Cerebellar nuclear complex (tissue), 1 donor: ENCODE measurements at places on chromosomes 4 and X.

DNA sequence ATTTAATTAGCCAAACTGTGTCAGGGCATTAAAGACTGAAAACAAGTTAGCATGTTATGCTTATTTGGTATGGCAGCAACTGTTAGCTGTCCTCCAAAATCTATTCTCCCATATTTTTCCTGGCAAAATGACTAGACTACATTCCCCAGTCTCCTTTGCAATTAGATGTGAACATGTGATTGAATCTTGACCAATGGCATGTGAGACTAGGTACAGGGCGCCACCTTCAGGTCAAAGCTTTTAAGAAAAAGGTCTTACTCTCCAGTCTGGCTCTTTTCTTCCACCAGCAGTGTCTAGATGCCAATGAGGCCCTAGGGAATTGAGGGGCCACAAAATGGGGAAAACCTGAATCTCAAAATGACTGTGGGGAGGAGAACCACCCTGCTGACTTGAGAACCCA, 408.2 kb downstream of the SMARCA1 start:
- no peak for DNase-seq

DNA sequence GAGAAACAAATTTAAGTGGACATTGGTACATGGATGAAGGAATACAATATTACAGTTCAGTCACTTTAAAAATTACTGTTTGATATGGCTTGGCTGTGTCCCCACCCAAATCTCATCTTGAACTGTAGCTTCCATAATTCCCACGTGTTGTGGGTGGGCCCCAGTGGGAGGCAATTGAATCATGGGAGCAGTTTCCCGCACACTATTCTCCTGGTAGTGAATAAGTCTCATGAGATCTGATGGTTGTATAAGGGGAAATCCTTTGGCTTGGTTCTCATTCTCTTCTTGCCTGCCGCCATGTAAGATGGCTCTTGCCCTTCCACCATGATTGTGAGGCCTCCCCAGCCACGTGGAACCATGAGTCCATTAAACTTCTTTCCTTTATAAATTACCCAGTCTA, 804.2 kb upstream of the FRG1 start:
- DNase-seq, result no peak

- DNase-seq, result no peak
These were observed 707.1 kb upstream of the SLIT2 start for GRCh38 chr4:19544446-19545125.

DNA sequence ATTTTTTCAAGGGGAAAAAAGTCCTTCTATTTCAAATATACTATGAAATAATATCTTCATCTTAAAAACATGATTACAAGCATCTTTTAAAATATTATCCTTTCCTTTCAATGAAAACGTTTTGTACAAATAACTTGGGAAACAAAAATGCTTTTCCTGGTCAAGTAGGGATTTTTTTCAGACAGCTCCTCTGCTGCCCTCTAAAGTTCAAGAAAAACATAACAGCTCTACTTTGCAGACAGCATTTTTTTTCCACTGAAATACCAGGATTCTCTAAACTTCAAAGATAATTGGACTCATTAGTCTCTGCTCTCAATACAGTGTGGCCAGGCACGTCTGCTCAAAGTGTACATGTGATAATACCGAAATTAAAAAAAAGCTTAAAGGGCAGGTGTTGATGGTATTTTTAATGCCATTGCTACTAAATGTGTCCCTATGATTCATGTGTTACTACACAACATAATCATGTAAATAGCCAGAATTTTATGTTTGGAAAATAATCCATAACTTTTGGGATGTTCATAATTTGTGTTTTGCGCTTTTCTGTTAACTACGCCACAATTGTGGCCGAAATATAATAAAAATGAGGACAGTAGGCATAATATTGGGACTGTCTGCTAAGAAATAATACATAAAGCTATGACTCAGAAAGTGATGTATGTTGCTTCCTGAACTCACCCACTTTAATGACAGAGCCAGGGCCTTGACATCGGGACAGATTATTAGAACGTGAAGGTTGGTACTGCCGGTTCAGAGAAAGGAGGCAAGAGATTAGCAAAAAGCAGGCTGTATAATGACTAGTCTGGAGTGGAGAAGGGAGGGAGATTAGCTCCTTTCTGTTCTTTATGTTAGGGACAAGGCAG, 478.9 kb downstream of the KCNIP4 start:
- DNase-seq, result peak; percentile 13

DNA sequence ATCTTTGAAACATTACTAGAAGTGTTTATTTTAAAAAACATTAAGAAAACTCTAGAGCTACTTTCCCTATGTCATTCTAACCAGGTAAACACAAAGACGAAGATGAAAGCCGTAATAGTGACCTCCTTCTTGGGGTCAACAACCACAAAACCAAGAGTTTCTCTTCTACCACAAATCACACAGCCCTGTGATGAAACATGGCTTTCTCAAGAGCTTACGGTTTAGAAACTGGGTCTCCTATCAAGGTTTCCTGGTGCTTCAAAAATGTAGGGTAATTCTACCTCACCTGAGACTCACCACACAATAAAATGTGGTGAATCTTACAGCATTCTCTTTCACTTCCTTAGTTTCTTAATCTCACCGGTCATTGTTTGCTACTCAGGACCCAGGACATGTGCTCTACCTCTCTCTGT, 50.9 kb downstream of the CORIN start:
- no peak for DNase-seq

DNA sequence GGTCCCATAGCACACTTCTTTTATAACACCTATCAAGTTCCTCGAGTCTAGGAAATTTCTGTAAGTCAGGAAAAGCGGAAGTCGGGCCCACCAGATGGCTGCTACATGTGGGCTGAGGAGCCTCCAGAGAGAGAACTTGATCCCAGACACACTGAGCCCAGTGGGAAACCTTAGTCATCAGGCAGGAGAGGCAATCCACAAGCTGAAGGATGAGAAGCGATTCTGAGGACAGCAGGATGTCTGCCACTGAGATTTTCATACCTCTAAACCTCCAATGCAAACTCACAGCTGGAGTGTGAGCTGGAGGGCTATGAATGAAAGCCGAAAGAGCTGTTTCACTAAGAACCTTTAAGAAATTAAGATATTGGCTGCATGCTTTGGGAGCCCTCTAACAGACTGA, 52.6 kb upstream of the PDHA1 start:
- no peak for DNase-seq

- DNase-seq, result no peak
These were observed 73.2 kb upstream of the STARD8 start for GRCh38 chrX:68574240-68574639.

GRCh38 chr4:106852426-106852825, 183.7 kb downstream of the DKK2 start:
- DNase-seq, result no peak

DNA sequence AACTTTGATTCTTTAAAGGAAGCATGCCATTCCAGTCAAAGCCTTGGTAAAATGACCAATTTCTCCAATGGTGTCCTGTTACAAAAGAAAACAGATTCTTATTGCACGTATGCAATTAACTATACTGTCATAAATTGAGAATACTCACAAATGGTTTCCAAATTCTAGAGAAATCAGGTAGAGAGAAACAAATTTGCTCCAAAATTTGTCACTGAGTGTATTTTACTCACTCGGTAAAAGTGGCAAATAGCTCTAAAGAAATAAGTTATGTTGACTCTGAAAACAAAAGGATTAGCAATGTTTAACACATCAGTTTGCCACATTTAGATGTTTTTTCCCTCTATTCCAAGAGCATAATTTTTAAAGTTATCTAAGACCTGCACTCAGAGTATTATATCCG, 133.1 kb downstream of the DMD start:
- no peak for DNase-seq

DNA sequence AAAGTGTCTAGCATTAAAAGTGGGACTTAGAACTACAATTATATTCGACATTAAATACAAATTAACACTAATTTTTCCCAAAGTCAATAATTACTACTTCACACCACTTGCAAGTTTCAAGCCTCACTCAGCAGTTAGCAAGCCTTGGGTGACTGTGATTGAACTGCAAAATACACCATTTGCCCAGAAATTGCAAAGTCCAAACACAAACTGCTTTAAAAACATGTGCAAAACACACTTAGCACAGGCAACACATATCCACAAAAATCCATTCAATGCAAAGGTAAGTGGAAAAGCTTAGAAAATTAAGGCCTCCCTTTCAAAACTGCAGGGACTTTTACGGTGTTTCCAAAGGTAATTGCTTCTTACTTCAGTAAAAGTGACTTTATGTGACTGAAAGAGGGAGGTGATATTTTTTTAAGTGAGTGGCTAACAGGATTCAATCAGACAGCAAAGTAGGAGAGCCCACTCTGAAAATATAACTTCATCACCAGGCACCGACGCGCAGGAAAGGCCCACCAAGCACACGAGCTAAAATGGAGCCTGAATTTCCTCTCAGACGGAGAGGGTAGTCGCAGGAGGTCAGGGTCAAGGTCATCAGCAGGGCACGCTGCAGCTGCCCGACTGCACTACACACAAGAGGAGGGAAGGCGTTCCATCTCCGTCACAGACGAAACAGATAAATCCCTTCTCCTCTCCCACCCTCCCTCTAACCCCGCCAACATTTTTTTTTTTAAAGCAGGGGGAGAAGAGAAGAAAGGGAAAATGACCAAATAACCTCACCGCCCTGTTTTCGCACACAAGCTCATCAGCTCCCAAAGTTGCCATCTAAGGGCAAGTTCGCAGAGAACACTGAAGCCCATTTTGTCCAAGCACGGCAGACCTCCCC, 3.1 kb downstream of the ZNF827 start:
- no peak for DNase-seq

DNA sequence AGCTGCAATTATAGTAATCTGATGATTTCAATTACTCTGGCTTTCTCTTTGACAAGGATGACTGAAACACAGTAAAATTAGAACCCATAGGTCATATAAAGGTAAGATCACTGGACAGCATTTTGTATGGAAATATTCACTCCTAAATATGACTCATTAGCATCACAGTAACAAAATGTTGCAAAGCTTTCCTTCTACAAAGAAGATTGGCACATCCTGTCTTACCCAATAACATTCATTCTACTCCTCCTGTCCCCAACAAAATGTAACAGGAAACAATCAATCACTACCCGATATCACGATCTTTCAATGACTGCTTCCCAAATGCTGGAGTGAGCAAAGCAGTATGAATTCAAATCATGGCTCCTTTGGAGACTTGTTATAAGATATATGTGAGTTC, 95.3 kb downstream of the FANCB start:
- no peak for DNase-seq

DNA sequence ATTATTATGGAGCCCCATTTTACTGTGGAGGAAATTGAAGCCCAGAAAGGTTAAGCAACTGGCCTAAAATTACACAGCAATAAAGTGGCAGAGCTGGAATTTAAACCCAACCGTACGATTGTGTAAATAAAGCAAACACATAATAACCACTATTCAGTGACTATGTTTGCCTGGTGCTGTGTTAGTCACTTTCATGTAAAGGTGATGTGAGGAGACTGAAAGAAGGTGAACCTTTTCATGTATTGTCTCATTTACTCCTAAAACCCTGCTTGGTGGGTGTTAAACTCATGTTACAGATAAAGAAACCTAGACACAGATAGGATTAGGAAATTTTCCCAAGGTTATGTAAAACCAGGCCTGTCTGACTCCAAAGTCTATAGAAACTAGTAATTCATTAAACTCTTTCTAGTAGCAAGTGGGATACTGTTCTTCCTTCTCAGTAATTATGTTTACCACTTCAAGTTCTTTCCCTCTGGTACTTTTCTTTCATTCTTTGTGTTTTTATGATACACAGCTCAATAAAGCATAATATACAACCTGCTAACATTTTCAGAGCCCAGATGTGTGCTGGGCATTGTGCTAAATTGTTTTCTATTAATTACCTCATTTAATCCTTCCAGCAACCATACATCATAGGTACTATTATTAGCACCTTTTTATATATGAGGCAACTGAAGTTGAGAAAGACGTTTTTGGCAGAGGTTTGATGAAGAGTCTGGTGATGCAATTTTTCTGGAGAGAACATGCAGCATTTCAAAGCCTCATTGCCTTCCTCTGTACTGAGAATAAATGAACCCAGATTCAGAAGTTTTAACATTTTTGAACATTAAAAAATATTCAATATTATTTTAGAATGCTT, 202.7 kb downstream of the SPRY1 start:
- no peak for DNase-seq

- no peak for DNase-seq
These were observed 123.6 kb upstream of the RBPJ start for GRCh38 chr4:26197018-26197779.

GRCh38 chrX:77167993-77168392, 279.2 kb upstream of the FGF16 start:
- no peak for DNase-seq

DNA sequence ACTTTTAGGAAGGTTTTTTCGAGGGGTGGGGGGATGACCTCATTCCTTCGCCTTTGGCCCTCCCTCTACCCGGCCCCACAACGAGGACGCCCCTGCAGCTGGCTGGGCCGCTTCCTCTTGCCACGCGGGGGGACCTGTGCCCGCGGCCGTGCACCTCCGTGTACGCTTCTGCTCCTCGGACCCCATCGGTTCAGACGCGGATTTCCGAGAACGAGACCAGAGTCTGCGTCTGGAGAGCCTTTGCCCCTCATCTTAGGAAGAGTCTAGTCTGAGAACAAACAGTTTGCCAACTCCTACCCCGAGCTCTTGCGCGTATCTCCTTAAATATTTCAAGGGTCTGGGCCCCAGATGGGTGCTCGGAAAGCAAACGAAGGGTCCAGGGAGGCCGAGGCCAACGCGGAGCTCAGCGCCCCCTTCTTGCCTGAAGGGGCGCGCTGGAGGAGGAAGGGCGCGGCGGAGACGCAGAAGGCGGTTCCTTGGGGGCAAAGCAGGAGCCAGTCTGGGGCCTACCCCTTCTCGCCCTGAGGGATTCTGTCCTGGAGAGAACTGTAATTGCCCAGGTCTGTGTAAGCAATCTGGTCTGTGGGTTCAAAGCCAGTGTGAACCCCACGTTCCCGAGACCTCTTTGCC, 3.9 kb upstream of the SFRP2 start:
- DNase-seq, result no peak

DNA sequence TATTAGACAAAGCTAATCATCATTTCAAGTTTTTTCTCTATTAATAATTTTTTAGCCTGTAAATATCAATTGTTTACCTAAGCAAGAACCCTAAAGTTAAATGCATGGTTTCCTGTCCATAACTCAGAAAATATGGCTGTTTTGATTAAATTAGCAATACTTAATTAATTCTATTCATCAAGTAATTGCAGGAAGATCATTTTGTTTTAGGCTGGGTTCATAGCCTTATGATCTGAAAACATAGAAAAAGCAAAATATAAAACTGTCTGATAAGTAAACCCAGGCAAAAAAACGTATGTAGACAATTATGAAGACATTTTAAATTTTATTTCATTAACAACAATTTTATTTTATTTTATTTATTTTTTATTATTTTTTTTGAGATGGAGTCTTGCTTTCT, 219.1 kb downstream of the EVC2 start:
- no peak for DNase-seq

DNA sequence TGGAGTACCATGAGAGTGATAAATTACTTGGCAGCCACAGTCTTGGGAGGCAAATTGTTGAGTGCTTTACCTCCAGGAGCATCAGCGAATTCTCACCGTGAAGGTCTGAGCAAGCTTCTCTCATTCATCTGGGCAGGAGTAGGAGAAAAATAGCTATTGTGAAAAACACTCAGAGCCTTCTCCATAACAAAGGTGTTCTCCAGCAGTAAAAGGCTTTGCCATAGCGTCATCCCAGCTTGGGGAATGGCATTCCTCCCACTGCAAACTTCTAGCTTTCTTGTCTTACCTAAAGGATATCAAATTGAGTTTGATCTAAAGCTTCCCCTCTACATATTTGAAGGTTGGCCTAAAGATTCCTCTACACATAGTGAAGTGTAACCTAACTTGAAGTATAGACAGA, 29.8 kb upstream of the MAGEA11 start:
- DNase-seq, result no peak
